Coronary artery (tissue), 2 donors: ENCODE measurements at places on chromosomes 11 and 22.

GRCh38 chr11:93034031-93034722 lies 64.7 kb downstream of the MTNR1B start:
- no peak for DNase-seq

DNA sequence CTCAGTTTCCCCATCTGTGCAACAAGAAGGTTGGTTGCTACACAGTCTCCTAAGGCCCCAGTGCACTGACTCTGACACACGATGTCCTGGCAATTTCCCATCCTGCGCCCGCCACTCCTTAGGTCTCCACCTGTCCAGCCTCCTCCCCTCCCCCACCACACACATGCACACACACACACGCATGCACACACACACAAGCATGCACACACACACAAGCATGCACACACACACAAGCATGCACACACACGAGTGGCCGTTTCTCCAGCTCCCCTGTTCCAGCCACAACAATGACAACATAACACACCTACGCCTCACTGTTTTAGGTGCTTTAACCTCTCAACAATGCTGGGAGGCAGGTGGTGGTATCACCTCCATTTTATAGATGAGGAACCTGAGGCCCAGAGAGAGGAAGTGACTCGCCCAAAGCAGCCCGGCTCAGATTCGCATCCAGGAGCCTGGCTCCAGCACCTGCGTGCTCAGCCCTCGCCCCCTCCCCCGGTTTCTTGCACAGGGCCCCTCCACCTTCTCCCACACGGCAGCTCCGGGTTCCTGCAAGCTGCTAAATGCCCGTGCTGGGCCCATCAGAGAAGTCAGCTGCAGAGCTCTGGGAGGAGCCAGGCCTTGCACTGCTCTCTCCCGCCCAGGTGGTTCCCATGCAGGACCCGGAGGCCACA lies 13.0 kb downstream of the CYTH4 start:
- DNase-seq: no peak

DNA sequence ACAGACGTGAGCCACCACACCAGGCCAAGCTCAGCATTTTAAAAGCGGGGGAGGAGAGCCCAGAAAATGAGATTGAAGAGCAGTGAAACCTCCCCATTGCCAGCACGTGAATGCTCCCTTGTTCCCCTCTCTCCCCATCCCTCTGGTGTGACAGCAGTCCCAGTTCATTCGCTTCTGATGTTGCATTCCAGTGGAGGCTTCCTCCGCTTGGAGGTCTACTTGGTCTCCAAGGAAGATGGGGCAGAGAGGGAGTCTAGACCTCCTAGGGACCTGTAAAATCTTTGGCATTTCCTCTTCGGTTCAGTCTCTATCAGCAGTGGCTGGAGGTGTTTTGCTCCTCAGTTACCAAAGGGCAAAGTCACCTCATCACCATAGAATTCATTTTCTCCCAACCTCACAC lies 30.2 kb upstream of the EP300 start:
- no peak for DNase-seq

GRCh38 chr11:2396471-2396870 lies 4.1 kb upstream of the TSSC4 start:
- no peak for DNase-seq

DNA sequence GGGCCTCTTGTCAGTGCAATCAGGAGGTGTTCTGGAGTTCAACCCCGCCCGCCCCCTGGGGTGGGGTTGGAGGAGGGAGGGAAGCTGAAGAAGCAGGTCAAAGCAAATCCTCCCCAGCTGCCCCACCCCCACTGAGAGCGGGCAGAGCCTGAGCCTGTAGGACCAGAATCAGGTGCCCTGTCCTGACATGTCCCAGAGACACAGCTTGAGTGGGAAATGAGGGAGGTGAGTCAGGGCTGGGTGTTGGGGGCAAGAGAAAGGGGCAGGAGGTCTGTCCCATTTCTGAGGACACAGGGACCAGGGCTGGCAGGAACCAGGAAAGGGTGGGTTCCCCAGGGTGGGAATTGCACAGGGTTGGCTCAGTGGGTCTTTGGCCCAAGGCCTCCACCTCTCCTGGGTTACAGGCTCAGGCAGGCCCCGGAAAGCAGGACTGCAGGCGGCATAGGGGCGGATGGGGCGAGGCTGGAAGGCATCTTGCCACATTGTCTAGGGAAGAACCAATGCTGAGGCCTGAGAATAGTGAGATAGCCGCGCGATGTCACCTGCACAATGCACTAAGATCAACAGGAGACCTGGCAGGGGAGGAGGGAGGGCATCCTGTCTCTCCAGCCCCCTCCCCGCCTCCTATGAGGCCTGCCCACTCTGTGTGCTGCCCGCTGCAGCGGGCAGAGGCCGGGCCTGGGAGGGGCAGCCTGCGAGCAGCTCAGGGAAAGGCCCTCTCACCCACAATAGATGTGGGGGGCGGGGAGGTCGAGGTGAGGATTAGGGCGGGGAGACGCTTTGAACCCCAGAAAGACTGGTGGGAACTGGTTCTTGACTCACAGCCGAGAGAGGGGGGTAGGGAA lies 32.4 kb downstream of the NECTIN1 start:
- DNase-seq: no peak

- DNase-seq: no peak
Observed at GRCh38 chr11:14565845-14566244, 45.7 kb upstream of the PSMA1 start.

- no peak for DNase-seq
Observed at GRCh38 chr22:21698430-21699329, 32.9 kb downstream of the PPIL2 start.

DNA sequence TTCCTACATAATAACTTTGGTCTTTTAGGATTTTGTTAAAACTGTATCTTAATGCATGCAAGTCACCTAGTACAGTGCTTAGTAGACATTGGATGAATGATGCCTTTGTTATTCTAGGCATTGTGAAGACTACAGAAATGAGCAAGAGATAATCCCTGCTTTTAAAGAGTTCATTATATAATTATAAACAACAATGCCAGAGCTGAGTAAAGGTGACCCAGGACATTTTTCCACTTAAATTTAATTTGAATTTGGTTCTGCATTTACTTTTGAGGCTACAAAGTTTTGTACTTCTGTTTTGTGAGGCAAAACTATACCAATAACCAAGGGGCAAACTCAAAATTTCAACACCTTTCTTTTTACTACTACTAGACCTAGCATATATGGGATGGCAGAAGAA lies 182.0 kb upstream of the SESN3 start:
- DNase-seq: no peak

- DNase-seq: no peak
Observed at GRCh38 chr11:128052912-128053641, 534.3 kb downstream of the ETS1 start.

GRCh38 chr11:18171377-18172000 lies 1.1 kb upstream of the MRGPRX4 start:
- DNase-seq: no peak

- peak; percentile 33 for DNase-seq
Observed at GRCh38 chr11:74022546-74022945, 13.7 kb upstream of the UCP3 start.

GRCh38 chr11:6413791-6414201 lies 5.1 kb downstream of the APBB1 start:
- no peak for DNase-seq

DNA sequence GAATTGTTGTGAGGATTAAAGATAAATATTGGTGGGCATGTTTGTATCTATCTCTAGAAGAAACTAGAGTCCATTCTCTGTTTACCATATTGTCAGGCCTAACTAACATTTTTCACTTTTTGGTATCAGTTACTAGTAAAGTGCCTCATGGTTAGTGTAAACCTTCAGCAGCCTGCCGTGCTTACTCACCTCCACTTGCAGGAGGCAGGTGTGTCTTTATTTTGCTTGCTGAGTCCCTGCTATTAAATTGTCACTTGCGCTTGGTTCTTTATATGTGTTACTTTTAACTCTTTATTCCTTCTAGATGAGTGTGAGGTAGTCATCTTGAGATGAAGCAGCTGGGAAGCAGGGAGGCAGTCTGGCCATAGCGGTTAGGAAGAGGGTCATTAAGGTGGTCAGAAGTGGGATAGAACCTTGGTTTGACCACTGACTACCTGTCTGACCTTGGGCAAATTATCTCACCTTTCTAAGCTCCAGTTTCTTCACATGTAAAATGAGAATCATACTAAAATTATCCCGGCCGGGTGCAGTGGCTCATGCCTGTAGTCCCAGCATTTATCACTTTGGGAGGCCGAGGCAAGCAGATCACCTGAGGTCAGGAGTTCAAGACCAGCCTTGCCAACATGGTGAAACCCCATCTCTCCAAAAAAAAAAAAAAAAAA lies 21.2 kb downstream of the PPP6R3 start:
- no peak for DNase-seq

DNA sequence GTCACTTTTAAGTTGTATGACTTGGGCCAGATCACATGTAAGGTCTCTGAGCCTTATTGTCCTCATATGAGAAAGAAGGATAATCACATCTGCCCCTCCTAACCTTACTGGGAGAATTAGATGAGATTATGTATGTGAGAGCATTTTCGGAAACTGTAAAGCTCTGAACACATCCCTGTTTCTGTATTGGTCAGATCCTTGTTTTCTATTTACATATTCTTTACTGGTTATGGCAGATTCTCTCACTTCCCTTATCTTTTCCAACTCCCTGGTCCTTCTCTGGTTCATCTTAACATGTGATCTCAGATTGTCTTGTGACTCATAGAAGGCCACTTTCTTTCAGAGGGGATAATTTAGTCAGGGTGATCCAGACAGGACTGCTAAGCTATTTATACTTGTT lies 41.8 kb downstream of the CCDC81 start:
- DNase-seq: no peak

GRCh38 chr11:62644220-62644619 lies 2.2 kb downstream of the GANAB start:
- no peak for DNase-seq

GRCh38 chr11:34916843-34917770 lies 689 bp downstream of the PDHX start:
- DNase-seq: no peak

GRCh38 chr11:122163053-122163819 lies 47.2 kb upstream of the BLID start:
- DNase-seq: no peak

GRCh38 chr11:120067438-120068113 lies 70.3 kb downstream of the TRIM29 start:
- DNase-seq: peak; percentile 47

DNA sequence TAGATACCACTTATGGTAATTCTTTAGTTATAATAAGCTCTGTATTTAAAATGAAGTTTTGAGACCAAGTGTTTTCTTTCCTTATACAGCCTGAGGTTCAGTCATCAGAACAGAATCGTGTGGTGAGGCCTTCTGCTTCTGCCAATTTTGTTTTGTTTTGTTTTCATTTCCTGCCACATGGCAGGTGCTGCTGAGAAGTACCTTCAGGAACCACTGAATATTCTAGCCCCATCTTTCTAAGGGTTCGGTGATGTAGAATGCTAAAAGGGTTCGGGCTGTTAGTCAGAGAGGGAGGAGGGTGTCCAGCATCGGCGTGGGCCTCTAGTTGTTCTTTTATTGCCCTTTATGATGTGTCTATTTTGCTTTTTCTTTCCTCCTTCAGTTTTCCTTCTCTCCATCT lies 25.8 kb downstream of the TNRC6B start:
- DNase-seq: no peak

GRCh38 chr11:121514432-121515334 lies 61.9 kb upstream of the SORL1-AS1 start:
- no peak for DNase-seq

- DNase-seq: peak; percentile 17
Observed at GRCh38 chr11:12414611-12415010, 37.2 kb downstream of the PARVA start.

DNA sequence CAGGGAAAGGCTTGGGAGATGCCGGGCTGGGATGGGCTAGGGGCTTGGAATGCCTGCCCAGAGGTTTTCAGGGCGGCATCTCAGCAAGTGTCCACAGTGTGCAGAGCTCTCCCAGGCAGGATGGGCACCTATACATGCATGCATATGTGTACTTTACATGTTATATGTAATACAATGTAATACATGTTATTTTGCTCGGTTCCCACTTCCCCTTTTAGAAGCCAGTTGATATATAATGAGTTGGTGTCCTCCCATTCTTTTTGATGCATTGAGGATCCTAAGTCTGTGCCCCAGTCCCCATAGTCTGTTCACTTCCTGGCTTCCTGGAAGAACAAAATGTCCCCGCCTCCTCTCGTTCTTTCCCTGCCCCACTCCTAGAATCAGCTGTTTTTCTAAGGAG lies 20.1 kb upstream of the EIF3D start:
- DNase-seq: no peak
